Hindlimb muscle (tissue), 1 donor: ENCODE measurements at places on chromosomes 3 and 15.

DNA sequence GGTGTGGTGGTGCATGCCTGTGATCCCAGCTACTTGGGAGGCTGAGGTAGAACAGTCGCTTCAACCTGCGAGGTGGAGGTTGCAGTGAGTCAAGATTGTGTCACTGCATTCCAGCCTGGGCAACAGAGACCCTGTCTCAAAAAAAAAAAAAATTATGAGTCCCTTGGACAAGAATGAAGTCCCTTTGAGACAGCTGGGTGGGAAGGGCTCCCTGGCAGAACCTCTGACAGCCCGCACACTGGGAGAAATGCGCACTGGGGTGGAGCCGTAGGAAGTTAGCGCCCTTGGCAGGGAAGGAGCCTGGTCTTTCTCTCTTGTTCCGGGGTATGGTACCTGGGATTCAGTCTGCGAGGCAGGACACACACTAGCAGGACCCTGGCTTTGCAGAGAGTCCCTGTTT, 51.4 kb downstream of the SLC30A4 start:
- no peak for DNase-seq

- DNase-seq: no peak
Measured at GRCh38 chr3:51670053-51670822, 814 bp upstream of the TEX264 start.

- DNase-seq: no peak
Measured at GRCh38 chr3:51328206-51328605, 56.9 kb upstream of the MANF start.

DNA sequence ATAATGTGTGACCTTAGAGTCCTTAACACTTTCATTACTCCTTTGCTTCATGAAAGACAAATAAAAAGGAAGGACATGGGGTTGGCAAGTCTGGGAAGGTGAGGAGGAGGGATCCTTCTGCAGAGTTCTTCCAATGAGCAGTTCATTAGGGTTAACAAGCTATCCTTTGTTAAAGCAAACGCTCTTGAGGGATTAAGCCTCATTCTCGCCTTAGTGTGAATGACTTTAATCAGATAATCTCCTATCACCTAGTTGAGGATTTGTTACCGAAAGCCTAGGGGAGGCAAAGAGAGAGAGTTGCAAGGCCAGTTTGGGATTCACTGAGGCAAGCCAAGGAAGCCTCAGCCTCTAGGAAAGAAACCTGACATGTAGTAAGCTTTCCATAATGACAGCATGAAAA, 7.4 kb upstream of the MBNL1 start:
- DNase-seq: no peak

GRCh38 chr3:76402926-76403325, 617.6 kb upstream of the ZNF717 start:
- DNase-seq: no peak

DNA sequence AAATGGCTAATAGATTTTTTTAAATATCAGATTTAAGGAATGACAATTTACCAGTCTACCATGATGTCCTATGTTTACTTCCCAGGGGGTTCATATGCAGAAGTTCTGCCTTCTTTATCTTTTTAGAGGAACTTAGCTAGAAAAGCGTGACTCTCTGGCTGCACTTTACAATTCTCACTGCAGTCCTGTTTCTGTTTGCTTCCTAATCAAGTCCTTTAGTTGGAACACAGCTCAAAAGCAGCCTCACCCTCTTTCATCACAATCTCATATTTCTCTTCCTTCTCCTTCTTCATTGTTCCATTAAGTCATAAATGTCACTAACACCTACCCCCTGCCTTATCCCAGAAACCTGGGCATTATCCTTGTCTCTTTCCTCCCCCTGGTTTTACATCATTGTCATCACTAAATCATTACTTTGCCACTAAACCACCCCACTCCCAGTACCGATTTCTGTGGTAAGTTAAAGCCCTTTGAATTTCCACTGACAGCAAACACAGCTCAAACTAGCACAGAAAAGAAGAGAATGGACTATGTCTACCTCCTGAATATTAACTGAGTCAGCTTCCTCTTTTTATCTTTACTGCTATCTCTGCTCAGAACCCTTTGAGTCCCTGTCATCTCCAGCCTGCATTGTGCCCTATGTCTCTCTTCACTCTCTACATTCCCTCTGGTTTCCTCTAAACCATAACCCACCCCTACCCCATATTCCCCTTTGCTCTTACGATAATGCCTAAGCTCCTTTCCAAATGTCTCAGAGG, 13.8 kb upstream of the PPP4R2 start:
- DNase-seq: no peak

DNA sequence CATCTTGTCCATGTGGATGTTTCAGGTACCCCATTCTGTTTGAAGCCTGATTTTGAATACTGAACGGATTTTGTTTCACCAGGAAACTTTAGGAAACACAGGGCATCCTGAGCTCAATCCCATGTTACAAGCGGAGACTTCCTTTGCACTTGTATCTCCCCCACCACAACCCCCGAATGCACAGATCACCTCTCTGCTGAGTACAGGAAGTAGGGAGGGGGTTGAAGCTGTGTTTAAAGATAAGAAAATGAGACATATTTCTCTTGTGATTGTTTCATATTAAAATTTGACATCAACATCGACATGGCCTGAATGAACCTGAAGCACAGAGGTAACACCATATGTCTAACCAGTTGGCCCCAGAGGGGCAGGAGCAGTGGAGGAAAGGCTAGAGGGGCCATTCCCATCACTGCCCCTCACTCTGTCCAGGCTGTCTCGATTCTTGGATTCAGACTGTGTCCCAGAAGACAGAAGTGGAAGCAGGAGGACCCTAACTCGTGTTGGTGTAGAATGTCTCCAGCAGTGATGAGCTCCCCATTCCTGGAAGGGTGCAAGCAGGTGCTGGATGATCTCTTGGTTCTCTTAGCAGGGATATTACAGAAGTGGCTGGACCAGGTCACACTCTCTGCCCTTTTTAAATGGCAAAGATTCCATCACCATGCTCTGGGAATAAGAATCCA, 59.6 kb upstream of the IQSEC1 start:
- no peak for DNase-seq

- no peak for DNase-seq
Measured at GRCh38 chr3:182294696-182295095, 498.6 kb upstream of the ATP11B start.

DNA sequence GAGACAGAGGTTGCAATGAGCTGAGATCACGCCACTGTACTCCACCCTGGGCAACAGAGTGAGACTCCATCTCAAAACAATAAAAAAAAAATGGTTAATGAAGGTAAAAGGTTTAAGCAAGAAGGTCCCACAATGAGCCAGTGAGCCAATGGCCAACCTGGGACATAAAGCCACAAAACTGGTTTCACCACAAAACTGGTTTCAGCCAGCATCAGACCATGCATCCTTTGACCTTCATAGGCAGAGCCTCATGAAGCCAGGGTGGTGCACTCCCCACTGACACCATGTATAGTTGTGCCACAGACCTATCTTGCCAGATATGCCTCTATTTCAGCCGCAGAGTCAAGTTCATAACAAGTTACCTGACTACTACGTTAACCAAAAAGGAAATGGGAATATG, 41.9 kb downstream of the SCAP start:
- DNase-seq: no peak

- DNase-seq: no peak
Measured at GRCh38 chr3:170360466-170360865, 3.0 kb downstream of the SKIL start.

- DNase-seq: no peak
Measured at GRCh38 chr15:31222773-31223341, 103.8 kb upstream of the KLF13 start.

DNA sequence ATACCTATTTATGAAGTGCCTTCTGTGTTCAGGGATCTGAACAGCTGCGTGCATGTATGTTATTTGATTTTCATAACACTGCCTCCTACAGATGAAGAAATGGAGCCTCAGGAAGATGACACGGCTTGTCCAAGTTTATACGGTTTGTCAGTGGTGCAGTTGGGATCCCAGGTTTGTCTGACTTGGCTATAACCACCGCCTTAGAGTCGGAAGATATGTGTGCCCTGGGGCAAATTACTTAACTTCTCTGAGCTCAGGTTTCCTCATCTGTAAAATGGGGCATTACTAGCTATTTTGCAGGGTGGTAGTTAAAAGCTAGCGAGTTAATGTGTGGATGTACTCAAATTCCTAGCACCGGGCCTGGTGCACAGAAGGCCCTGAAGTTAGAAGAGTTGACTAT, 54.1 kb upstream of the ANP32A start:
- no peak for DNase-seq

DNA sequence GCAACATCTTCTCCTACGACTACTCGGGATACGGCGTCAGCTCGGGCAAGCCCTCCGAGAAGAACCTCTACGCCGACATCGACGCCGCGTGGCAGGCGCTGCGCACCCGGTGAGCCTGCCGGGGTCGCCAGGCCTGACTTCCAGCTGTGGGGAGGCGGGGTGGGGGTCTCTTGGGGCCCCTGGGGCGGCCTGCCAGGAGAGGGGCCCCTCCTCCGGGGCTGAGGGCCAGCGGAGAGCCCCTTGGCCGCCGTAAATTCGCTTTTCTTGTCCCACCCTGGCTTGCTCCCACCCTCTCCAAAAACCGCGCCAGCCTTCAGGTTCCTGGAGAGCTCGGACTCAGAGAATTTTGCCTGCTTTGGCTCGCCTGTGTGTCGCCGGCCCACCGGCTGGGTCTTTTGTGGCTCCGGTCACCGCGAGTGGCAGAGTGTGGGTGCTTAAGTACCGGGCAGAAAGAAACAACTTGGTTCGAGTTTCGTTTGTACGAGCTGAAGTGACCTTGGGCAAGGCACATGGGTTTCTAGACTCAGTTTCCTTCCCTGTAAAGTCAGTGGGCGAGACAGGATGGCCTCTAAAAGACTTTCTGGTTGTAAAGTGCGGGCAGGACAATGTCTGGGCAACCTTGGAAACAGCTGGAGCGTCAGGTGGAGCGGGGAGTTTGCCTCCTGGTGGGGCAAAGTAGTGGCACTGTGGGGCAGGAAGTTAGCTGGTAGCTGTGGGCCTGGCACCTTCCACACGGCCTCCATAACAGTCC, 976 bp downstream of the ABHD17C start:
- DNase-seq: no peak

GRCh38 chr3:10459954-10460754, 45.2 kb downstream of the ATP2B2 start:
- peak; percentile 35 for DNase-seq

GRCh38 chr3:40997711-40998519, 201.4 kb upstream of the CTNNB1 start:
- DNase-seq: no peak

DNA sequence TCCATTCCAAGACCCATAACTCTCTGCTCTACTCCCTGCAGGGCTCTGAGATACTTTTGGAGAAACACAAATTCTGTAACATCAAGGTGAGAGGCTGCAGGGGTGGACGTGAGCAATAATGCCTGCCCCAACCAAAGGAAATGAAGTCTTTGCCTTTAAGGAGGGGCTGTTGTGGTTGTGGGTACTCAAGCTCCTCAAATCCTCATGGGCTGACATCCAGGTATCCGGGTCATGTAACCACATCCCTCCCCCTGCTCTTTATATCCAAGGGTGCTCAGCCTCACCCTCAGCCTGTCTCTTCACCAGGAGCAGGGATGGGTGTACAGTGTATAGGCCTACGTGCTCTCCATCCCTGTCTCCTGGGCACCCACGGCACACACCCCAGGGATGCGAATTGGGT, 32.3 kb downstream of the NOX5 start:
- DNase-seq: no peak

- no peak for DNase-seq
Measured at GRCh38 chr3:156581033-156581432, 26.1 kb upstream of the SSR3 start.

DNA sequence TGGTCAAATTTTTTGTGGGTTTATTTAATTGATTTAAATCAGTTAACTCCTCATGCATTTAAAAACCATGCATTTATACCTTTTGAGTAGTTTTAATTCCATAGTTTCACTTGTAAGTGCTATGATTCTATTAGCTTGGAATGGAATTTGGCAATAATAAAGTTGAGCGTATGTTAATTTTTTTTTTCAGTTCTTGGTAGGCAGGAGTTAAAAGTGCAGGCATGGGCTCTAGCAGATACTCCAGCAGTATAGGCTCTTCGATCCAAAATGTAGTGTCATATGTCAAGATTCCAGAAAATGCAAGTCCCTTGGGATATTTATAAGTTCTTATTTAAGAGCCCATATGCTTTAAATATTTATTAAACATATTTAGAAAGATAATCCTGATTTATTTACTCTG, 70.3 kb downstream of the LYSMD4 start:
- DNase-seq: peak; percentile 22
